Activated CD8-positive, alpha-beta T cell treated with anti-CD3 and anti-CD28 coated beads, Interleukin-2, amount 10 ng/mL, durations not matched to agents 7 days and 5 days (primary cell): ENCODE measurements at places on chromosomes 1 and 21. TPM values are rescaled to one million over a fixed set of nuclear protein-coding genes. Genes with fewer than 3 reads are reported as not detected.

DNA sequence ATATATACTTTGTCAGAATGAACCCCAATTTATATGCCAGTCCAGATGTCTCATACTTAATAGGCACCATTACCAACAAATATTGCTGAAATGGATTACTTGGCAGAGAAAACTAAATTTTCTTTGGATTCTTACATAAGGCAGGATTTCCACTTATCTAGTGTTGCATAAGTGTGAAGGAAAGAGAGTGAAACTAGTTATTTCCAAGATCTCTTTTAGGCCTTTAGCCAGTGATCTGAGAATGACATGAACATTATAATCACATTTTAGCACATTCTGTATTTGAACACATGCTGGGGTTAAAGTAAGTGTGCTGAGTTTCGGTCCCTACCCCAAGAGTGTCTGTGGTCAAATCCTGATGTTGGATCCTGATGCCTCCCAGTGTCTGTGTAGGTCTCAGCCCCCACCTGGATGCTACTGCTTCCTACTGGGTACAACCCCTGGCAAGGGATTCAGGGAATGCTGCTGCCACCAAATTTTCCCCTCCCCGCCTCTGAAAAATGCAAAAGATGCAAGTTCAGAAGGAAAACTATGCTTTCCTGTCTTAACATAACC, 11.2 kb downstream of the DDAH1 start:
- no peaks in the 10 kb centered on the region for H3K4me1 ChIP-seq
- no peak for DNase-seq
- no peaks in the 10 kb centered on the region for H3K36me3 ChIP-seq
- no peak overlapping the region for H3K4me3 ChIP-seq
- H3K27me3 ChIP-seq, result peaks cover 6% of the 10 kb centered on the region
- no peak overlapping the region for H3K27ac ChIP-seq

GRCh38 chr1:96643519-96643918, 78.1 kb upstream of the PTBP2 start:
- no peaks in the 10 kb centered on the region for H3K36me3 ChIP-seq
- H3K4me3 ChIP-seq, result no peak overlapping the region
- H3K4me1 ChIP-seq, result no peaks in the 10 kb centered on the region
- peaks cover 3% of the 10 kb centered on the region for H3K27me3 ChIP-seq

DNA sequence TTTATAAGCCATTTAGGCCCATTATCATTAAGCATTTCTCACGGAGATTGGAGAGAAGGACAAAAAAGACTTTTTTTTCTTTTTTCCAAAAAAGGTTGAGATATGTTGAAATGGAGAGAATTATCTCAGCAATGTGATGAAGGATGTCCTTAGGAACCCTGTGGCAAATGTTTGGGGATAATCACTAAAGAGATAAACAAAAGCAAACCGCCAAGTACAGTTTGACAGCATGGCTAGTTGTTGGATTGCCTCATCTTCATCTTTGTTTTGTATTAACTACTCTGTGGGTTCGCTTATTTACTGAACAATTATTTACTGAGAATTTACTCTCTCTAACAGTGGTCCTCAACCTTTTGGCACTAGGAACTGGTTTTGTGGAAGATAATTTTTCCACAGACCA, 97.4 kb upstream of the HP1BP3 start:
- H3K4me3 ChIP-seq, result no peak overlapping the region
- H3K27ac ChIP-seq, result no peak overlapping the region
- no peak for DNase-seq
- no peaks in the 10 kb centered on the region for H3K4me1 ChIP-seq

DNA sequence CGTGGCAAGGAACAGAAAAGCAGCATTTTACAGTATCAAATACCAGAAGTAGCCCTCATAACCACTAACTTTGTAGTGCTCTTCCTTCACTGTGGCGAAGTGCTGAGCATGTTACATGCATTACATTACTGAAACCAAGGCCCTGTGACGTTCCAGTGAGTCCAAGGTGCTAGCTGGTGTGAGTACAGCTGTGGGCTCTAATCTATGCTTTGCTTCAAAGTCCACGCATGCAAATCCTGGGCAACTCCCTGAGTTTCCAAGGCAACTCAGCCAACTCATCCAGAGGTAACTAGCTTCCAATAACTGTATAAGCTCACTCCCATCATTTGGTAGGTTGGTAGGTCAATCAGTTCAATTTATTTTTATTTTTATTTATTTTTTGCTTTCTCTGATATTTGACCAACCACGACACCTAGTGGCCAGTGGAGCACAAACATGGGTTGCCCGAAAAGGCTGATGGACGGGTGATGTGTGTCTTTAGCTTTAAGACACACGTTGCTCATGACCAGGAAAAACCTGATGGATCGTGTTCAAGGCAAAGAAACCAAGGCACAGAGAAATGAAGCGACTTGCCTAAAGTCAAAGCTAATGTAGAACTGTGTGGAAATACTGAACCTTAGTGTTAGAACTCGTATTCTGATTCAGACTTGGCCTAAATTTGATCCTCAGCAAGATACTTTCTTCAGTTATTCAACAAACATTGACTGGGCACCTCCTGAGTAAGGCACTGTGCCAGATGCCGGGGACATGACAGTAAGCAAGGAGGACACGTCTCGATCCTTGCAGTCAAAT, 73.0 kb downstream of the GNG12 start:
- peaks cover 18% of the 10 kb centered on the region for H3K27me3 ChIP-seq
- H3K36me3 ChIP-seq, result no peaks in the 10 kb centered on the region
- H3K4me3 ChIP-seq, result no peak overlapping the region
- no peak overlapping the region for H3K27ac ChIP-seq

DNA sequence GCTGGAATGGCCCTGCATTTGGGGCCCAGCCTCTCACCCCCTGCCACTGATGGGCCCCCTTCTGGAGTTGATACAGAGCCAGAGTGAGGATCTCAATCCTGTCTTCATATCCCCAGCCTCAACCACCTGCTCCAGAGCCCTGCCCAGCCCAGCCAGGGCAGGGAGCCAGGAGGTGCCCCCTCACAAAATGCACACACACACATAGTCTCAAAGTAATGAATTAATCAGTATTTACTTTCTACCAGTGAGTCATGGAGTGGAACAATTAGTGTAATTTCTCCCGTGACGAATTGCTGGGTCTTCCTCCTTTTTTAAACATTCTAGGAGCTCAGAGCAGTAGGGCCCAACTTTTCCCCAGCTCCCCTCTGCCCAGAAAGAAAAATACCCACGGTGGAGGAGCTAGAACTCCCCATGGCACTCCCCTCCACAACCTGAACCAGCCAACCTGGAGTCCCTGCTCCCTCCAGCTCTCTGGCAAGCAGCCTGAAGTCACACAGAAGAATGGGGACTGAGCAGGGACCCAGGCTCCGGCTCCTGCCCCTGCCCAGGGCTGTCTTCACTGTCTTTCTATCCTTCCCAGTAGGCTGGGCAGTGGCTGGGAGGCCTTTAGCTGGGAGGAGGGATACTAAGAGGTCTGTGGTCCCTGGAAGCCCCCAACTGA, 29.3 kb downstream of the SDC3 start:
- H3K27me3 ChIP-seq, result peaks cover 54% of the 10 kb centered on the region
- no peaks in the 10 kb centered on the region for H3K36me3 ChIP-seq
- no peaks in the 10 kb centered on the region for H3K4me1 ChIP-seq
- H3K4me3 ChIP-seq, result no peak overlapping the region
- no peak overlapping the region for H3K27ac ChIP-seq
- DNase-seq, result no peak

Gene OR2L5
- total RNA-seq, result not detected

DNA sequence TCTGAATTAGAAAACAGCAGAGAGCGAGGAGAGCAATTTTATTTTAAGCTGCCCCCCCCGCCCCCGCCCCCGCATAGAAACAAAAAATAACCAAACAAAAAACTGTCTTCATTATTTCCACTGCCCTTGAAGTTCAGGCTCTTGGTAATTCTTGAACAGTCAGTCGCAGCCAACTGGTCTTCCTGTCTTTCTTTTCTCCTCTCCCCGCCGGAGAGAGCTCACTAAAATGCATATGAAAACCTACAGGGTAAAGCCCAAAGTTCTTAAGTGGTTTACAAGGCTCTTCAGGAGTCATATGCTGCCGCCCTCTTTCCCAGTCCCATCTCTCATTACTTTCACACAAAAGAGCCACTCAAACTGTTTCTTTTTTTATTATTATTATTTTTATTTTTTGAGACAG, 1.1 kb upstream of the ANKRD35 start:
- peaks cover 14% of the 10 kb centered on the region for H3K4me1 ChIP-seq
- H3K27me3 ChIP-seq, result peaks cover 26% of the 10 kb centered on the region
- peak overlapping the region; percentile 54 for H3K4me3 ChIP-seq
- DNase-seq, result no peak

Gene CCDC30
- total RNA-seq, result 2.2 TPM

Gene ERG
- total RNA-seq, result not detected

GRCh38 chr1:163744301-163744887, 422.6 kb downstream of the NUF2 start:
- DNase-seq, result no peak
- no peaks in the 10 kb centered on the region for H3K27me3 ChIP-seq
- H3K4me1 ChIP-seq, result no peaks in the 10 kb centered on the region
- H3K27ac ChIP-seq, result no peak overlapping the region
- no peak overlapping the region for H3K4me3 ChIP-seq

GRCh38 chr1:9744106-9744799, 79.5 kb downstream of the CLSTN1 start:
- DNase-seq, result no peak
- H3K4me1 ChIP-seq, result no peaks in the 10 kb centered on the region
- peaks cover 65% of the 10 kb centered on the region for H3K36me3 ChIP-seq
- H3K27ac ChIP-seq, result no peak overlapping the region
- no peak overlapping the region for H3K4me3 ChIP-seq
- H3K27me3 ChIP-seq, result no peaks in the 10 kb centered on the region

- H3K4me3 ChIP-seq, result no peak overlapping the region
- H3K4me1 ChIP-seq, result peaks cover 7% of the 10 kb centered on the region
- no peak for DNase-seq
- no peaks in the 10 kb centered on the region for H3K36me3 ChIP-seq
- peaks cover 18% of the 10 kb centered on the region for H3K27me3 ChIP-seq
These were observed 22.7 kb upstream of the TRIM67 start for GRCh38 chr1:231139125-231139649.

Gene OR6N1
- total RNA-seq, result not detected

DNA sequence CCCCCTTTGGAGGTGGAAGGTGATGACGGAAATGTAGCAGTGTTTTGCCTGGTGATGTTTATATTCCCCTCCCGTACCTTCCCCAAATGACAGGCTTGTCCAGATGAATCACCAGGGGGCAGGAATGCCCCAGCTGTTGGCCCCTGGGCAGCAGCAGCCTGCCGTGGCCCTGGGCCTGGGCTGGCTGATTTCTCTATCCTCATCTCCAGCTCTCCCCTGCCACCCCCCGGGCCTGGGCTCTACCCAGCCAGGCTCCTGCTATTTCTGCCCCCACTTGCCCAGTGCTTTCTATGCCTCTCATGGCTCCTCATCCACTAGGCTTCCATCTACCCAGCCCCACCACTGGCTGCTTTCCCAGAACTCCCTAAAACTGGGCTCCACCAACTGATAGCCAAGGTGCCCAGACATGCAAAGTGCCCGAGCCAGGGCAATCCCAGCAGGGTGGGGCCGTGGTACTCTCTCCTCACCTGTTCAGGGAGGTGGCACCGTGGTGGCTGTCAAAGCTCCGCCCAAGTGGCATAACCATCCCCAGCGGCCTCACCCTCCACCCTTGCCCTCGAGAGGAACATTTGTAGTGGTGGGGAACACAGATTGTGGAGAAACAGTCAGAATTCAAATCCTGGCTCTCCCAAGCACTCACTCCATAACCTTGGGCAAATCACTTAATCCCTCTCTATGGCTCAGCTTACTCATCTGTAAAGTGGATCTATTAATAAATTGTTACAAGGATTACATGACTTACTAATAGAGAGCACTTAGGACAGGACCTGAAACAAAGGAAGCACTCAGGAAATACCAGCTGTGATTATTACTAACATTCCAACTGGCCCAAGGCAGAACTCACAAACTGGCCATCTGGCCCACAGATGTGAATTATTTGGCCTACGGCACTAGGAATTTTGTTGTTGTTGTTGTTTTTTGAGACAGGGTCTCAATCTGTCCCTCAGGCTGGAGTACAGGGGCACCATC, 12.8 kb upstream of the ECE1 start:
- no peak overlapping the region for H3K4me3 ChIP-seq
- no peak for DNase-seq
- peaks cover 55% of the 10 kb centered on the region for H3K4me1 ChIP-seq
- no peaks in the 10 kb centered on the region for H3K27me3 ChIP-seq
- H3K27ac ChIP-seq, result no peak overlapping the region
- H3K36me3 ChIP-seq, result peaks cover 10% of the 10 kb centered on the region

DNA sequence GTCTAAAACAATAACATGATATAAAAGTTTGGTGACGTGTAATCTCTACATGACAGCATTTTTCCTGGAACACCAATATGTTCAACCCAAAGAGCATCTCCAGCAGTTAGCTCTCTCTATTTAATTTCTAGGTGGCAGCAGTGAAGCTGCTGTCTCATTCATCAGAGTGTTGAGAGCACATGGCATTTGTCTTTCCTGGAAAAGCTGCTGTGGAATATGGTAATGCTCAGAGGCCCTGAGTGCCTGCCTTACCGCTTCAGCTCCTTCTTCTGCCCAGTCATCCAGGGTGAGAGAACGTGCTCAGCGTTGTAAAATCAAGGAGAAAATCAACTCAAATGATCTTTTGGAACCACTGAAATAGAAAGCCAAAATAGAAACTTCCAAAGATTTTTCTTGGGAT, 640.7 kb downstream of the ADGRL2 start:
- no peaks in the 10 kb centered on the region for H3K27me3 ChIP-seq
- no peak overlapping the region for H3K4me3 ChIP-seq
- H3K4me1 ChIP-seq, result no peaks in the 10 kb centered on the region
- H3K36me3 ChIP-seq, result no peaks in the 10 kb centered on the region

- H3K36me3 ChIP-seq, result no peaks in the 10 kb centered on the region
- H3K27me3 ChIP-seq, result peaks cover 17% of the 10 kb centered on the region
- H3K27ac ChIP-seq, result no peak overlapping the region
- no peak overlapping the region for H3K4me3 ChIP-seq
These were observed 439.8 kb upstream of the RUNX1 start for GRCh38 chr21:35488946-35489345.

DNA sequence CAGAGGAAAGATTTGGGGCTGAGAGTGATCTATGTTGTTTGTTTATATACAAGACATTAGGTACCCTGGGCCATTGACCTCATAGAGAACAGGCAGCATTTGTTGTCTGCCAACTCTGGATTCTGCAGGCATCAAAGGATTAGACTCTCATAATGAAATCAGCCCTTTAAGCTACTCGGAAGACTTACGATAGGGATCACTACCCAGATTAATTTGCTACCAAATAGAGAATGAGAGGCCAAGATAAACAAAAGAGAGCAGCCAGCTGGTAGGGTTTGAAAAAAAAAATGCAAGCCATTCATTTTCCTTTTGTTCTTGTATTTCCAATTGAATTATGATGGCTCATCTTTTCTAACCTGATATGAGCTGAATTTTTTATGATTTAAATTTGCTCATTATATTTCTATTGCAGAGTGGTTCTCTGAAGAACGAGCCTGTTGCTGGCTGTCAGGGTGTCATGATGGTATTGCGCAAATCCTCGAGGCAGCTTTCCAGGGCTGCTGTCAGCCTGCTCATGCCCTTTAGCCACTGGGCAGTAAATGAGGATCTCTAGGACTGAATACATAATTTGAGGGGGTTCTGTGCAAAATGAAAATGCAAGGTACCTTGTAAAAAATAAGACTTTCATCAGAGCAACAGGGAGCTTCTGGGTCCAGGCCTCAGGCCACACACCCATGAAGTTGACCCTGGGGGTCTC, 116.4 kb upstream of the KCNJ15 start:
- no peaks in the 10 kb centered on the region for H3K27me3 ChIP-seq
- no peaks in the 10 kb centered on the region for H3K36me3 ChIP-seq
- no peaks in the 10 kb centered on the region for H3K4me1 ChIP-seq
- no peak overlapping the region for H3K4me3 ChIP-seq
